Renal pelvis (tissue), 12 donors: ENCODE measurements at places on chromosomes 12 and 14.

GRCh38 chr12:85393606-85394005 lies 113.6 kb downstream of the ALX1 start:
- no peak for DNase-seq

GRCh38 chr12:76627346-76628135 lies 68.0 kb upstream of the OSBPL8 start:
- no peak for DNase-seq

DNA sequence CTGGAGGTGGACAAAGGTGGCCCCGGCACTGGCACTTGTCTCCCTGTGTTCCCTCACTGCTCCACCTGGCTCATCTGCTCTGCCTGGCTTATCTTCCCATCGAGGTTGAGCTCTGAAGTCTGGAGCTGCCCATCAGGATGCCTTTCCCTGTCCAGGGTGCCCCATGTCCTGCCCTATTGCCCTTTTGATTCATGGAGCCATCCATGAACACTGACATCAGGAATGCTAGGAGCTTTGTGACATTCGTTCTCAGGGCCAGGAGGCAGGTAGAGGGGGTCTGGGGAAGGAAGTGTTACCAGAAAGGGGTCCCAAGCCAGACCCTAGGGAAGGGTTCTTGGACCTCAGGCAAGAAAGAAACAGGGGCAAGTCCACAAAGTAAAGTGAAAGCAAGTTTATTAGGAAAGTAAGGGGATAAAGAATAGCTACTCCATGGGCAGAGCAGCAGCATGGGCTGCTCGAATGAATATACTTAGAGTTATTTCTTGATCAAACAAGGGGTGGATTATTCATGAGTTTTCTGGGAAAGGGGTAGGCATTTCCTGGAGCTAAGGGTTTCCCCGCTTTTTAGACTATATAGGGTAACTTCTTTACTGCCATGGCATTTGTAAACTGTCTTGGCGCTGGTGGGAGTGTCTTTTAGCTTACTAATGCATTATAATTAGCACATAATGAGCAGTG lies 51.6 kb downstream of the RIN3 start:
- DNase-seq, result no peak

DNA sequence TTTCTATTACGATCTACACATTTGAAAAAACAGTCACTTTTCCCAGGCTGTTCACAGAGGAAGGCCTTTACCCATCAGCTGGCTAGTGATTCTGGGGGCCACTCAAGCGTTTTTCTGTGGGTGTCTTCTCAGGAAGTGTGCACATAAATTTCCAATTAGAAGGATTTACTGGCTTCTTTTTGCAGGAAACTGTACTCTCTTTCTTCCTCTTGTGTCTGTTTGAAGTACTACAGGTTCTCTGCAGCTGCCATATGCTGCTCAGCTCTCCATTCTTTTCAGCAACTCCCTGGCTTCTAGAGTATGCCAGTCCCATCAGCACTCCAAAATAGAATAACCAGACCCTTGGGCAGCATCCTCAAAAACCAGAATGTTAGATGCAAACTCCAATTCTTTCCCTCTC lies 110.4 kb upstream of the NAV3 start:
- no peak for DNase-seq
